ENCODE measurements at places on chromosomes 3 and 15. TPM values are rescaled to one million over a fixed set of nuclear protein-coding genes. Genes with fewer than 3 reads are reported as not detected.
A peak's percentile ranks its signal among the peaks of the same experiment; 100 is the strongest.

- DNase-seq: no peak
Measured at GRCh38 chr3:139941580-139941979, 6.6 kb downstream of the CLSTN2 start.

GRCh38 chr3:106339551-106339950 is 470.7 kb upstream of the CBLB start:
- DNase-seq: no peak

DNA sequence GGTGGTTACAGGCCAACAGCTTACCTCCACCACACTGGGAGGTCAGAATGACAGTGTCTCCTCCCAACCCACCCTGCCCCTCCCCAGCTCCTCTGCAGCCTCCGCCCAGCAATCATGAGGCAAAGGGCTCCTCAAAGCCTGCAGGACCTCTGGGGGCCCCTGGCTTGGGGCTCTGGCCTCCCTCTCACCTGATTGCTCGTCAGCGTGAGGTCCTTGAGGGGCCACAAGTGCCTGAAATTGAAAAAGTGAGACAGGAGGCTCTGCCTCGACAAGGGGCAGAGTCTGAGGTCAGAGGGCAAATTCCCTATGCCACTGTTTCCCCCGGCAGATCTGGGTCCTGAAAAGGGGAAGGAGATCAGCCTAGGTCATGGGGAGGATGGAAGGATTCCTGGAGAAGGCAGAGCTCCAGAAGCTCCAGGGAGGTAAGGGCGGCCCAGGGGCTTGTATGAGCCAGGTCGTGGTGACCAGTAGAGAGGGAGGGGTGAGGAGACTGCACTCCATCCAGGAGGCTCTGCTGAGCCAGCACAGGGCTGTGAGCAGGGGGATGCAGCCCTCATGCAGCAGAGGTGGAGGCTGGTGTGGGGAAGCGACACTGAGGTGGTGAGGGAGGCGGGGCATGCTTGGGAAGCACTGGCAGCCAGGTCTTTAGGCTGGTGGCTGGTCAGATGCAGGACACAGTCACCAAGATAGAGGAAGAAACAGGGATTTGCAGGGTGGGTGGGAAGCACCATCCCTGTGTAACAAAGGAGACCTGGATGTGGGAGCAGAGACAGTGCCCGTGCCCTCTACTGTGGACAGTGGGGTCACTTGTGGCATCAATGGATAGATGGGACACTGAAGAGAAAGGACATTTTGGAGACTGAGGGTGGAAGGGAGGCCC is 20.1 kb downstream of the ALS2CL start:
- DNase-seq: no peak

DNA sequence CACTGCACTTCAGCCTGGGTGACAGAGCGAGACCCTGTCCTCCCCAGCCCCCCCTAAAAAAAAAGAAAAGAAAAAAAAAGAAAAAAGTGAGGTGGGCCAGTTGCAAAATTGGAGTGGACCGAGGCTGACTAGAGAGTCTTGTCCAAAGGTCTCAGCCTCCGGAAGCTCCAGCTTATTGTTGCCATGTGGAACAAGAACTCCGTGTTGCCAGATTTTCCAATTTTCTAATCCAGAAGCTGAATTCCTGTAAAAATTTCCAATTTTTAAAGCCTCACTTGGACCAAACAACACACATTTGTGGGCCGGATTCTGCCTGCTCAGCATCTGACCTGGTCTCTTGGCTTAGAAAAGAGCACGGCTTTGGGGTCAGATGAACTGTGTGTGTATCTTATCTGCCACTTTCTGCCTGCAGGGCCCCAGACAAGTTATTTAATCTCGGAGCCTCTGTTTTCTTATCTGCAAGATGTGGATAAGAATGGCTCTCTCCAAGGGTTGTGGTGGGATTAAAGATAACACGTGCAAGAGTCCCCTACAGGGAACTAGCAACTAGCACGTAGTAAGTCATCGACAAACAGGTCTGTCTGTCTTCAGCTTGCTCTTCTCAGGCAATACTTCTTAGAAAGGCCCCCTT is 73.7 kb upstream of the TLE3 start:
- DNase-seq: no peak

Gene RPL15
- 1,186 TPM for total RNA-seq

GRCh38 chr3:46501702-46502101 is 3.9 kb downstream of the RTP3 start:
- no peak for DNase-seq

Gene TMEM266
- not detected for total RNA-seq

GRCh38 chr3:36606871-36607765 is 157.2 kb downstream of the DCLK3 start:
- no peak for DNase-seq

DNA sequence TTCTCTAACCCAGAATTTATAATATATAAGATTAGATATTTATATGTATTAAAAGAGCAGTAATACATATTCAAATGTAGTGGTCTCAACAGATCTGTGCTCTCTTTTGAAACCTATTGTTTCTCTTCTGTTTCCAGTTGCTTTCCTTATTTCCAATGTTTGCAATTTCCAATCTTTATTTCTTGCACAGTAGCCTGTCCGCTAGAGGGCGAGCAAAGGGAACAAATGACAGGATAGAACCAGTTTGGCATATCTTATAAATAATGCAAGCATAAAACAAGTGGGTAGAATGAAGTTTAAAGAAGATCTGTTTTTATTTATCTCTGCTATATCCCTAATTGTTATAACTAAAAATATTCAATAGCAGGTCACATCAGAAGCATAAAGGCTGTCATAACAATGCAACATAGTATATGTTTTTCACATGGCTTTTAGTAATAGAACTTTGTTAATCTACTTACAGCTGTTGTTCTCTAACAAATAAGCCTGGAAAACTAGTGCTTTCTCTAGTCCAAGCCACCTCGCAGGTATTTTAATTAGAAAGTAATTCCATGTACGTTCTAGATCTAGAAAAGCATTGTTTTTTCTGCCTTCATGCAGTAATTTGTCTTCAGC is 15.1 kb upstream of the TCAIM start:
- DNase-seq: peak; percentile 58

Gene FGD5
- not detected for total RNA-seq

GRCh38 chr15:25543196-25543595 is 104.4 kb upstream of the UBE3A start:
- no peak for DNase-seq

DNA sequence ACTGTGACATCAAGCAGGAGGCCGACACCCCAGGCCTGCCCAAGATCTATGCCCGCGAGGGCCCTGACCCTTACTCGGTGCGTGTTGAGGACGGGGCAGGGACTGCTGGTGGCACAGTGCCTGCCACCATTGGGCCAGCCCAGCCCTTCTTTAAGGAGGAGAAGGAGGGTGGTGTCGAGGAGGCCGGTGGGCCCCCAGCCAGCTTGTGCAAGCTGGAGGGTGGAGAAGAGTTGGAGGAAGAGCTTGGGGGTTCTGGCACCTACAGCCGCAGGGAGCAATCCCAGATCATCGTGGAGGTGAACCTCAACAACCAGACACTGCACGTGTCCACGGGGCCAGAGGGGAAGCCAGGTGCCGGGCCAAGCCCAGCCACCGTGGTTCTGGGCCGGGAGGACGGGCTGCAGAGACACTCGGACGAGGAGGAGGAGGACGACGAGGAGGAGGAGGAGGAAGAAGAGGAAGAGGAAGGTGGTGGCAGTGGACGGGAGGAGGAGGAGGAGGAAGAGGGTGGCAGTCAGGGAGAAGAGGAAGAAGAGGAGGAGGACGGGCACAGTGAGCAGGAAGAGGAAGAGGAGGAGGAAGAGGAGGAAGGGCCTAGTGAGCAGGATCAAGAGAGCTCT is 5.4 kb downstream of the ZBTB47 start:
- DNase-seq: no peak

DNA sequence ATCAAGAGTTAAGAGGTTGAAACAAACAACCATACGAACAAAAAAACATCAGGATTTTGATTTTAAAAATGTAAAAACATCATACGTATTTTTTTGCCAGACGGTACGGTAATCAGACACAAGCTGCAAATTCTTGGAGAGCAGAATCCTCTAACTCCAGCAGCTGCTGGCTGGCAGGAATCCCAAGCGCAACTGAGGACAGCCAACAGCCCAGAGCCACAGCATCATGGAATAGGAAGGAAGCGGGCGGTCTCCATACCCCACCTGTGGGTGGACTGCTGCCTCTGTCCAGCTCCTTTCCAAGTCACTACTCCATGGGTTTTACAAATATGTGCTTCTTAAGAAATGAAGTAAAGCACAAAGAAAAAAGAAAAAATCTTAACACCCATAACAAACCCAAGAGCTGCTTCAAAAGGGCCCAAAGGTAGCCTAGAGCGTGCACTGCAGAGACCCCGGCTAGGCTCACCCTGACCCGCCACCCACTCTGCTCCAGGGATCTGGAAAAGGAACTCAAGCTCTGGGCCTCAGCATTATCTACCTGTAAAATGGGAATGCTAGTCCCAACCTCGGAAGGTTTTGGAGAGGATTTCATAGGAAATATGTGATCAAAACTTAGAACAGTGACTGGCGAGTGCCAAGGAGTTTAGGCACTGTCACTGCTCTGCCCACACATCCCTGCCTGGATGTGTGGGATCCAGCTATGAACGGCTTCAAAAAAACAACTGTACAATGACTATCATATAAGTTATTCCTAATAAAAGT is 33.4 kb downstream of the ZXDC start:
- DNase-seq: no peak
